ENCODE measurements at places on chromosomes 11 and 22. TPM values are rescaled to one million over a fixed set of nuclear protein-coding genes. Genes with fewer than 3 reads are reported as not detected.

Gene MS4A7
- 3.5 TPM for polyA plus RNA-seq

Gene OR5P2
- not detected for polyA plus RNA-seq

Gene EIF4G2
- polyA plus RNA-seq, result 428 TPM

Gene ANAPC15
- 82.7 TPM for polyA plus RNA-seq

Gene P2RY2
- 20.0 TPM for polyA plus RNA-seq

Gene XKR3
- polyA plus RNA-seq, result not detected

Gene CHCHD10
- 393 TPM for polyA plus RNA-seq

Gene FAT3
- 0.04 TPM for polyA plus RNA-seq

Gene OR8D4
- not detected for polyA plus RNA-seq

Gene APOA5
- not detected for polyA plus RNA-seq

Gene APOBEC3B
- 0.85 TPM for polyA plus RNA-seq

Gene TOP3B
- 9.5 TPM for polyA plus RNA-seq

Gene GPR83
- polyA plus RNA-seq, result 0.04 TPM

DNA sequence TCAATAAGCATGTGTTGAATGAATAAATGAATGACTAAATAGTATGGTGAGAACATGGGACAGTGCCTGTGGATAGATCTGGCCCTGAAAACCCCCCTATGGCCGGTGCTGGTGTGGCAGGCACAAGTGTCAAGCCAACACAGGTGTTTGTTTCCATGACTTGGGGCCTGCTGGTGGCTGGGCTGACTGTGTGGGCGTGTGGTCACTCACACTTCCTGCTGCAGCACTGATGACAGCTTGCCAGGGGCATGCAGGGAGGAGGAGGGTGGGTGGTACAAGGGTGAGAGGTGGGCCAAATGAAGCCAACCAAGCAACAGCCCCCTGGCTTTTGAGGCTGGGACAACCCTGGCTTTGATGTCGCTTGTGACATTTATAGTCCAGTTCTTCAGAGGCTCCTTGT lies 30.3 kb upstream of the ABCC8 start:
- no peak for DNase-seq

- no peak for DNase-seq
These were observed 13.2 kb upstream of the TSKU start for GRCh38 chr11:76769645-76770586.

DNA sequence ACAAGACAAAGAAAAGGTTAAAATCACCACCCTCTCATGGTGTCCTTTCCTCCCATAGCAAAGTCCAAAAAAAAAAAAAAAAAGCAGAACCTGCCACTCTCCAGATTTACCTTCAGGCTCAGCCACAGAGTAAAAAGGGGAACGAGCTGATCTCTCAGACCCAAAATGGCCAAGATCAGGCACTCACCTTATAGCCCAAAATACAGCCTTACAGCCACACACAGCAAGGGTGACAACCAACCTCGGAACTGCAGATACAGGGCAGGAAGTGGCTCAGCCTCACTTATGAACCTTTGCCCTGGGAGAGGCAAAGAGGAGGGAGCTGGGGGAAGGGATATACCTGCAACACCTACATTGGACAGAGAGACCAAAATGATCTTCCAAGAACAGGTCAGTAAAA lies 4.5 kb downstream of the FHIP1B start:
- no peak for DNase-seq

GRCh38 chr11:114918286-114918685 lies 240.0 kb downstream of the NXPE2 start:
- DNase-seq, result no peak

GRCh38 chr22:33401291-33401690 lies 343.1 kb upstream of the SYN3 start:
- no peak for DNase-seq

DNA sequence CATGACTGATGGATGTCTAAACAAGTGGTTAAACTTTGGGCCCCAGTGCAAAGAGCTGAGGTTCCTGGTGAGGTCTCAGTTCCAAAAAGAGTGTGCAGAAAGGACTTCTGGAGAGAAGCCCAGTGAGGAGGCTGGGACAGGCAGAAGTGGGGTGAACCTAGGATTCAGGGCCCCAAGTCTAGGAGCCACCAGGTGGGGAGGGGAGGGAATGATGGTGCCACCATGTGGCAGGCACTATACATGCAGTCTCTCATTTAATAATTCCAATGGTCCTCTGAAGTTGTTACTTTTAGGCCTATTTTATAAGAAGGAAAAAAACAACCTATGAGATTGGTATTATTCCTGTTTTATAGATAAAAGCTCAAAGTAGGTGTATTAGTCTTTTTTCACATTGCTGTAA lies 102.0 kb downstream of the INSC start:
- DNase-seq, result no peak

- DNase-seq, result no peak
These were observed 29.7 kb upstream of the ACCSL start for GRCh38 chr11:44018127-44018521.

DNA sequence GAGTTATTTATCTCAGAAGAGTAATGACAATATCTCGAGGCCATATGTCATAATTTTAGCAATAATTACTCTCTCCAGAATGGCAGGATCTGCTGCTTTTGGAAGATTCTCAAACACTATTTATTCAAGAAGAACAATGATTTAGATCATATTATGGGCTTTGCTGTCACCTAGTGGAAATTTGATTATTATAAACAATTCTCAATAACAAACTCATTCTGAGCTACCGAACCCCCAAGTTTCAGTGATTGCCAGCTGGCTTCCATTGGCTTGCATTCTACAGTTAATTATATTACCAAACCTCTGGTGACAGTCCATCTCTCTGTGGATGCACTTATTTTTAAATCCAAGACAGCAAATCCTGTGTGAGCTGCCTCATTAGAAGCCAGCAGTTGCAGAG lies 27.9 kb upstream of the SLC36A4 start:
- DNase-seq, result no peak

- DNase-seq, result no peak
These were observed 263.4 kb upstream of the DDI1 start for GRCh38 chr11:103773059-103773458.

- peak; percentile 57 for DNase-seq
These were observed 70.8 kb downstream of the KCNQ1 start for GRCh38 chr11:2515401-2516275.

GRCh38 chr11:45155627-45156180 lies 9.3 kb downstream of the PRDM11 start:
- DNase-seq, result no peak

DNA sequence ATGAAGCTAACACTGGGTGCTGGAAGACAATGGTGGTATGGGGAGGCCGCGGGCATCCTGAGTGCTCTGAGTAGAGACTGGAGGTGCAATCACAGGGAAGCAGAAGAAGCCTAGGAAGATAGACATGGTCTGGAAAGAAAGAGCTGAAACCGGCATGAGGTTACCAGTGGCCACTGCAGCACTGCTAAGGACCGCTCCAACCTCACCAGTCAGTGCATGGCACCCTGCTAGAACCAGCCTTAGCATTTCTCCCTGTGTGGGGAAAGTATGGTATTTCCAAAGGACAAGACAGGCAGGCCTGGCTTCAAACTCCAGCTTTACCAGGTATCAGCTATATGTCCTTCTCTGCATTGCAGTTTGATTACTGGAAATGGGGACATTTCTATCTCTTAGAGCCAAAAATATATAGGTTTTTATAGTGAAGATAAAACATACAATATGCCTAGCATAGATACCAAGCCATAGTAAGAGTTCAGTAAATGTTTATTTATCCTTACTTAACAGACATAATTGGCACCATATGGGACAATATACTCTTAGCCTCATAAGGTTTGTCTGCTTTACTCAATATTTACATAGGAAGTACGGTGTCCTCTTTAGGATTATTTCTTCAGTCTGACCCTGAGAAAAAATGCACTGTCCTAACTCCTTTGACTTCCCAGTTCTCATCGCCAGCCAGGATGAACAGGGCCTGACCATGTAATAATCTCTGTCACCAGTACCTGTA lies 231.1 kb downstream of the TENM4 start:
- no peak for DNase-seq

- DNase-seq, result no peak
These were observed at the start of gene GPHA2 for GRCh38 chr11:64935359-64936081. TSS of gene GPHA2 (minus strand) at chr11:64935893. CDS start at chr11:64935460, 433 bp downstream.

DNA sequence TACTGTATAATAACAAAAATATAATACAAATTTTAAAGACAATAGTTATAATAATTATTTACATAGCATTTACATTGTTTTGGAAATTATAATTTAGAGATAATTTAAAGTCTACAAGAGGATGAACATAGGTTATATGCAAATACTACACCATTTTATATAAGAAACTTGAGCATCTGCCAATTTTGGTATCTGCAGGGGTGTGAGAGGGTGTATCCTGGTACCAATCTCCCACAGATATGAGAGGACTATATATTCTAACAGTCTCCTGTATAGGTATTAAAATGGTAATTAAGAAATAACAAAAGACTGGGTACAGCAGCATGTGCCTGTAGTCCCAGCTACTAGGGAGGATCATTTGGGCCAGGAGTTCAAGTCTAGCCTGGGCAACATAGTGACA lies 134.4 kb downstream of the APOL5 start:
- no peak for DNase-seq

DNA sequence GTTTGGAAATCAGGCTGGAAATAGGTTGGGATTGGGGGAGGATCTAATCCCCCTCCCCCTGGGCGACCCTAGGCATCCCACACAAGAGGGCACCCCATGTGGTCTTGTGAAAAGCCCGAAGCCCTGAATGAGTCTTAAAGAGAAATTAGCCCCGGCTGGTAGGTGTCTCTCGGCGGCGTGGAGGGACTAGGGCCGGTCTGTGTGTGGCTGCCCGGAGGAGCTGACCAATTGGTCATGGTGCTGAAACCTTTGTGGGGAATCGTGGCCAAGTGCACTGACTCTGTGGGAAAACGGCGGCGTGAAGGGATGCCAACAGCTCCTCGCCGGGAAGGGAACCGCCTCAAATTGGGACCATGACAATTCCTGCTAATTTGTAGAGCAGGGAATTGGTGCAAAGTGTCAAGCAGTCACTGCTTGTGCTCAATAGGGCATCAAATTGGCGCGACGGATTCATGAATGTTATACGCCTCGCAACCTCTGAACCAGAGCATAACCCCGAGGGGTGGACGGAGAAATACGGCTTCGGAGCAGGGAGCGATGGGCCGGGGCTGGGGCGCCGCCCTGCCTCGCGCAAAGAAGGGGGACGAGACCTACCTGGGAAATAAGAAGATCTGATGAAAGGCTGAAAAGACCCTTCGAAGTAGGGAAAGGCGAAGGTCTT lies 1.5 kb downstream of the DBX1 start:
- DNase-seq, result peak; percentile 47

DNA sequence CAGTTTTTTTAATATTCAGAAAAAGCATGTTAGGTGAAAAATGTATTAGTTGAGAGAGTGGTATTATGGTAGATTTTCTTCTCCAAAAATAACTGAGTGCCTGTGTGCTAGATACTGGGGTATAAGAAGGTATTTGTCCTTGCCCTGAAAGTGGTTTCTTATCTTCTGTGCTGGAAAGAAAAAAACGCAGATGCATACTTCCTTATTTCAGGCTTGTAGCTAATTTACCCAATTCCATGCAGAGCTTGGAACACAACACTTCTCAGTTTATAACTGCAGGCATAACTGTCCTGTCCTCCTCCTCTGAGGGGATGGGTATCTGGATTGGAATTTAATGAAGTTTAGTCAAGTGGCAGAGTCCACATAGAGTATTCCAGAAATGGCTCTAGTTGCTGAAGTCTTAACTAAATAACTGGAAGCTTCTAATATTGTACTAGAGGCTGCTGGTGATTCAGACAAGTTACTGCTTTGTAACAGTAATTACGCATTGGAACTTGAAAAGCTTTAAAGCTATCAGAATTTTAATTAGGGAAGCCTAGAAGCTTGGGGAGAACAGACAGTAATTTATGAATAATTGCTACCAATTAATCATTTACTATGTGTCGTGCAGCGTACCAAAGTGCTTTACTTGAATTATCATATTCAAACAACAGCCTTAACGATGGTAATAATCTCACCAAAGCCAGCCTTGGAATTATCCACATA lies 12.7 kb upstream of the C11orf91 start:
- DNase-seq, result no peak

DNA sequence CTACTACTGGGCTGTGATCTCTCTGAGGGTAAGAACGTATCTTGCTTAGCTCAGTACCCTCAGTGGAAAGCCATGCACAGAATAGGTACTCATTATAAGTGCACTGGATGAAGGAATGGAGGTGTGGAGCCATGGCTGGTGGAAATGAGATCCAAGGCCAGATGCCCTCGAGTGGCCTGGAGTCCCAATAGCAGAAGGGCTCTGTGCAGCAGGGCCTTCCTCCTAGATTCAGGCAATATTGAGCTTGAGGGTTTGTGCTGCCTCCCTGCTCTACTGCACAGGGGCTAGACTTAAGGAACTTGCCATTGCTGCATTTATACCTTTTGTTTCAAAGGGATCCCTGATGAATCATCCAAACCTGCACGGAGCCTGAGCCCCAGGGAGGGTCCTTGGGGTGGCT lies 33.6 kb upstream of the TUB start:
- DNase-seq, result no peak

DNA sequence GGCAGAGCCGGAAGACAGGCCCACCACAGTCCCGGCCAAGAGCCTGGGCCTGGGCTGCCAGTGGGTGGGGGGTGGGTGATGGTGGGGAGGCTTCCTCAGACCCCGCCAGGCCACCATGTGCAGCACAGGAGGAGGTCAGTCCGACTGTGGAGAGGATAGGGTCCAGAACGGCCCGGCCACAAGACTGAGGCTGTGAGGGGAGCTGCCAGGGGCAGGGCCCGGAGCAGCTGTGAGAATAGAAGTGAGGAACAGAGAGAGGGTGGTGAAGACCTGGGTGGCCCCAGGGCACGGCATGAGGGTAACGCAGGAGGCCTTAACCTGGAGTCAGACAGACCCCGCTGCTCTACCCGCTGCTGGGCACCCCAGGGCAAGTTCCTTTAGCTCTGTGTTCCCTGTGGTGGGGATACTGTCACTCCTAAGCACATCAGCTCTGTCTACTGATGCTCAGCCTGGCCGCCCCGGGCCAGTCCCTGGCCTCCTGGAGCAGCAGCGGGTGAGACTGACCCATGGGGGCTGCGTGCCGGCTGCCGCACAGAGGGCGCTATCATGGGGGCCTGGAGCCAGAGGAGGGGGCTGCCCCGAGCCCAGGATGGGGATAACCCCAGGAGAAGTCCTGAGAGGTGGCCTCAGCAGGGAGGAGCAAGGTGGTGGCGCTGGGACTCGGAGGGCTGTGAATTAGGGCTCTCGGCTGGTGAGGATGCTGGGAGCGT lies 1.7 kb downstream of the FERMT3 start:
- DNase-seq, result no peak

DNA sequence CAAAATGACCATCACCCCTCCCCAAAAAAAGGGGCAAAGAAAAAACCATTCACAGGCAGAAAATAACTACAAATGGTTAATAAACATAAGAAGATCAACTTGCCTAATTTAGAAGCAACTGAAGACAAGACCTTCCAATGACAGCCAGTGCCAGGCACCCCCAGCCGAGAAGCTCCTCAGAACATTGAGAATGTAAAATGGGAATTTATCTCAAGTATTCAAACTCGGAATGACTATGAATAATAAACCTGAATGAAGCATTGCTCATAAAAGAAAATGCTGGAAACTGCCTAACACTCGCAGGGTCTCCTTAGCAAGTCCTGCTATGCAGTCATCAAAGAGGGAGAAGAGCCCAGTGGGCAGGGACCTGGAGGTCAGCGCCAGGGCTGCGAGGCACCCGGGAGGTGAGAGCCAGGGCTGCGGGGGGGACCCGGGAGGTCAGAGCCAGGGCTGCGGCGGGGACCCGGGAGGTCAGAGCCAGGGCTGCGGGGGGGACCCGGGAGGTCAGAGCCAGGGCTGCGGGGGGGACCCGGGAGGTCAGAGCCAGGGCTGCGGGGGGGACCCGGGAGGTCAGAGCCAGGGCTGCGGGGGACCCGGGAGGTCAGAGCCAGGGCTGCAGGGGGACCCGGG lies 23.2 kb upstream of the MOB2 start:
- DNase-seq, result no peak
